ENCODE measurements at places on chromosomes 4 and X. TPM values are rescaled to one million over a fixed set of nuclear protein-coding genes. Genes with fewer than 3 reads are reported as not detected.
A peak's percentile ranks its signal among the peaks of the same experiment; 100 is the strongest.

The PPBP gene
- not detected for total RNA-seq

The MAGEA2 gene
- total RNA-seq, result not detected

The IRS4 gene
- 0.23 TPM for total RNA-seq

The ADH1A gene
- not detected for total RNA-seq

The S100G gene
- total RNA-seq, result not detected

The CTAG1A gene
- not detected for total RNA-seq

The NDNF gene
- 1.6 TPM for total RNA-seq

The PRR32 gene
- total RNA-seq, result not detected

The LARP7 gene
- 33.8 TPM for total RNA-seq

The UPF3B gene
- total RNA-seq, result 6.4 TPM

- no peak overlapping the region for H3K4me3 ChIP-seq
- no peak for DNase-seq
- peaks cover 5% of the 10 kb centered on the region for H3K4me1 ChIP-seq
- no peaks in the 10 kb centered on the region for H3K36me3 ChIP-seq
- H3K27ac ChIP-seq, result no peak overlapping the region
Measured at GRCh38 chr4:59904331-59904730, 1295.8 kb upstream of the ADGRL3 start.

DNA sequence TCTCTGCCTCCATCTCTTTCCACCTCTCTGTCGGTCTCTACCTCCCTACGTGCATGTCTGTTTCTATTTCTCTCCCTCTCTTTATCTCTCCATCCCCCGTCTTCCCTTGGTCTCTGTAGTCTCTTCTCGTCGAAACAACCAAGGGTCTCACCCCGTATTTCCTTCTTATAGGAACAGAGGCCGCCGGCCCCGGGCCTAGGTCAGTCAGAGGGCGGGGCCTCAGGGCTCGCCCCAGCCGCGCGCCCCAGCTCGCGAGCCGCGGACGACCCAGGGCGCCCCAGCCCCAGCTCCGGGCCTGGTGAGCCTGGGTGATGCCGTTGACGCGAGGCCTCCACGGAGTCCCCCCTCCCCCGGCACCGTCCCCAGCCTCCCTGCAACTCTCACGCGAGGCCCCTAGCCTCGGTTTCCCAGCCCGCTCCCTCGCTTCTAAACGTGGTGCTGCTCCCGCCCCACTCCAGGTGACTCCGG, 6.6 kb downstream of the TIMM17B start:
- H3K4me3 ChIP-seq, result peak overlapping the region; percentile 69
- H3K27ac ChIP-seq, result peak overlapping the region; percentile 81
- no peak for DNase-seq
- peaks cover 9% of the 10 kb centered on the region for H3K36me3 ChIP-seq
- peaks cover 5% of the 10 kb centered on the region for H3K4me1 ChIP-seq
- H3K27me3 ChIP-seq, result no peaks in the 10 kb centered on the region

GRCh38 chr4:39970671-39971640, 6.8 kb downstream of the PDS5A start:
- DNase-seq, result peak; percentile 31
- no peaks in the 10 kb centered on the region for H3K27me3 ChIP-seq
- peaks cover 29% of the 10 kb centered on the region for H3K4me1 ChIP-seq
- H3K27ac ChIP-seq, result no peak overlapping the region
- no peak overlapping the region for H3K4me3 ChIP-seq

DNA sequence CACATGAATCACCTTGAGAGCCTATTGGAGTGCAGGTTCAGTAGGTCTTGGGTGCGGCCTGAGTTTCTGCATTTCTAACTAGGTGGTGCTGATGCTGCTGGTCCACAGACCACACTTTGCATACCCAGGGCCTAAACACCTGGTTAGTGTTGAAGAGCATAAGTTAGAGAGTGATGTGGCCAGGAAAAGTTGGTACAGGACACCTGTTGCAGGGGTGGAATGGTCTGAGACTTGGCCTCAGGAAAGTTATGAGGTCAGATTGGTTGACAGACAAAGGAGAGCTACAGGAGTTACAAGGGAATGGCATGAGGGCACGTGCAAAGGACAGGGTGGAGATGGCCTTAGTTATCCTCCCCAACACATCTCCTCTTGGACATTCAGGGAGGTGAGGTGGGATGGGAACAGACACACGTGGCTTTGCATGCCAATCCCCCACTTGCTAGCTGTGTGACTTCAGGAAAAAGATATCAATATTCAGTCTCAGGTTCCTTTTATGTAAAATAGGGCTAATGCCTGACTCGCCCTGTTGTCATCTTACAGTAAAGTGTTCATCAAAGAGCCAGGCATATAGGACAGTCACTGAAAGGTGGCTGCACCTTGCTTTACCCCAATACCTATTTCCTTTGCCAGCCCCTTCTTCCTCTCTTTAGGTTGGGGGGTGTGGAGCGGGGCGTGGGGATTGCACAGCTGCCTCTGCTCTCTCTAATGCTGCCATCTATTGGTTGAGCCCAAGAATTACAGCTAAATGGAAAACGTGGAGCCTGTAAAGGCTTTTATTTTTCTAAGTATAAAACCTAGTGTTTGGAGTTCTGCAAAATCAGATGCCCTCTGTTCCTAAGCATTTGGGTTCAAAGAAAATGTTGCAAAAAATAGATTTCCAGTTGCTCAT, 47.5 kb downstream of the ATG4A start:
- no peak overlapping the region for H3K27ac ChIP-seq
- peaks cover 30% of the 10 kb centered on the region for H3K36me3 ChIP-seq
- H3K4me1 ChIP-seq, result no peaks in the 10 kb centered on the region

DNA sequence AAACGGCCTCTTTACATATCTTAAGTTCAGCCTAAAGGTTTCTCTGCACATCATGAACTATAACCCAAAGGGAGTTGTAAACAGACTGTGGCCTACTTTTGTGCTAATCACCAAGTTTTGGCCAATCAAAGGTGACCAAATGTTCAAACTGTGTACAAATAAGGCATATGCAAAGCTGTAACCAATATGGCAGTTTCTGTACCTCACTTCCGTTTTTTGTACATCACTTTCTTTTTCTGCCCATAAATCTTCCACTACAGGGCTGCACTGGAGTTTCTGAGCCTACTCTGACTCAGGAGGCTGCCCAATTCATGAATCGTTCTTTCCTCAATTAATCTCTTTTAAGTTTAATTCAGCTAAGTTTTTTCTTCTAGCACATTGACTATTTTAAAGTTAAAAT, 318.7 kb downstream of the SLC7A11 start:
- no peak overlapping the region for H3K27ac ChIP-seq
- H3K36me3 ChIP-seq, result no peaks in the 10 kb centered on the region
- no peaks in the 10 kb centered on the region for H3K4me1 ChIP-seq

DNA sequence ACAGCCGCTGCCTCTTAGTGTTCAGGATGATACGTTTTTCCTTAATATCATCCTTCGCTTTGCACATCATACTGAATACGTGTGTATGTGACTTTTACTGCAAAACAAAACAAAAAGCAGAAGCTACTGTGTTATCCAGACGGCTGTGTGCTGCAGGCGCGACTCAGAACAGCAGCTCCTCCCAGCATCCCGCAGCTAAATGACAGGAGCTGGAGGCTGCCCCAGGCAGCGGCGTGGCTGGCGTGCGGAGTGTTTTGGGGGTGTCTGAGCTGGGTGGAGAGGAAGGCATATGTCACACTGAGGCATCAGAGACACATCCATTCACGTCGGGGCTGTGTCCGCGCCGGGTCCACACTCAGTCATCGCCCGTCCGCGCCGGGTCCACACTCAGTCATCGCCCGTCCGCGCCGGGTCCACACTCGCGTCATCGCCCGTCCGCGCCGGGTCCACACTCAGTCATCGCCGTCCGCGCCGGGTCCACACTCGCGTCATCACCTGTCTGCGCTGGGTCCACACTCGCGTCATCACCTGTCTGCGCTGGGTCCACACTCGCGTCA, 16.6 kb downstream of the PCGF3 start:
- peaks cover 14% of the 10 kb centered on the region for H3K36me3 ChIP-seq
- H3K4me1 ChIP-seq, result peaks cover 40% of the 10 kb centered on the region
- no peaks in the 10 kb centered on the region for H3K27me3 ChIP-seq
- no peak for DNase-seq
- no peak overlapping the region for H3K27ac ChIP-seq

- H3K27me3 ChIP-seq, result no peaks in the 10 kb centered on the region
- no peak overlapping the region for H3K27ac ChIP-seq
- H3K4me3 ChIP-seq, result no peak overlapping the region
- H3K4me1 ChIP-seq, result no peaks in the 10 kb centered on the region
Measured at GRCh38 chrX:118062048-118062789, 54.4 kb downstream of the KLHL13 start.

DNA sequence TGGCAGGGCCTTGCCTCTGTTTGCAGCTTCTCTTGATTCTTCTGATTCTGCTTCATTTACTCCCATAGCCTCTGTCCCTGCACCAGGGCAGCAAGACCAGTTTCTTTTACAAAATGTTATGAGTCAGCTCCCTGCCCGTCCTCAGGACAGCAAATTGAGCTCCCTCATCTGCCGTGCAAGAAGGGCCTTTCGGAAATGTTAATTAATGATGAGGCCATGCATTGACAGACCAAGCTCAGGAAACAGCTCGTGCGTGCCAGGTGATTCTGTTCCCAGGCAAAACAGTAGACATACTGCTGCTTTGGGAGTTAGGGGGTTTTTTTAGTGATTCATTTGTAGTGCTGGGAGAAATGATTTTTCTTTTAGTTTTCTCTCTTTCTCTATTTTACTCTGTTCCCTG, 231.7 kb downstream of the FBXW7 start:
- H3K4me3 ChIP-seq, result no peak overlapping the region
- no peaks in the 10 kb centered on the region for H3K36me3 ChIP-seq
- no peaks in the 10 kb centered on the region for H3K4me1 ChIP-seq
- DNase-seq, result no peak

DNA sequence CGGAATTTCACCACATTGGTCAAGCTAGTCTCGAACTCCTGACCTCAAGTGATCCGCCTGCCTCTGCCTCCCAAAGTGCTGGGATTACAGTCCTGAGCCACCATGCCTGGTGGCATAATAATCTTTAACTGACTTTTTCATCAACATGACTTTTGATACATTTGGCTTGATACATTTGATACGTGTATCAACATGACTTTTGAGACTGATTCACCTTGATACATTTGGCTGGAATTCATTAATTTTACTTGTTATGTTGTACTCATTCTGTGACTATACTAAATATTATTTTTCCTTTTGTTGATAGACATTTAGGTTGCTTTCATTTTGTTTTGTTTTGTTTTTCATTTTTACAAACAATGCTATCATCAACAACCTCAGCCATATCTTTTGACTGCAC, 6.3 kb downstream of the TMEM154 start:
- peaks cover 13% of the 10 kb centered on the region for H3K4me1 ChIP-seq
- H3K27me3 ChIP-seq, result no peaks in the 10 kb centered on the region
- no peak for DNase-seq
- no peaks in the 10 kb centered on the region for H3K36me3 ChIP-seq
- peak overlapping the region; percentile 12 for H3K27ac ChIP-seq

- peaks cover 22% of the 10 kb centered on the region for H3K36me3 ChIP-seq
- H3K4me1 ChIP-seq, result peaks cover 43% of the 10 kb centered on the region
- H3K4me3 ChIP-seq, result peak overlapping the region; percentile 94
- no peaks in the 10 kb centered on the region for H3K27me3 ChIP-seq
- H3K27ac ChIP-seq, result peak overlapping the region; percentile 93
Measured at GRCh38 chr4:56468097-56468422, 643 bp downstream of the SRP72 start.

- H3K27me3 ChIP-seq, result no peaks in the 10 kb centered on the region
- DNase-seq, result no peak
- no peak overlapping the region for H3K4me3 ChIP-seq
- H3K27ac ChIP-seq, result no peak overlapping the region
Measured at GRCh38 chr4:85149676-85150075, 183.2 kb upstream of the WDFY3 start.

DNA sequence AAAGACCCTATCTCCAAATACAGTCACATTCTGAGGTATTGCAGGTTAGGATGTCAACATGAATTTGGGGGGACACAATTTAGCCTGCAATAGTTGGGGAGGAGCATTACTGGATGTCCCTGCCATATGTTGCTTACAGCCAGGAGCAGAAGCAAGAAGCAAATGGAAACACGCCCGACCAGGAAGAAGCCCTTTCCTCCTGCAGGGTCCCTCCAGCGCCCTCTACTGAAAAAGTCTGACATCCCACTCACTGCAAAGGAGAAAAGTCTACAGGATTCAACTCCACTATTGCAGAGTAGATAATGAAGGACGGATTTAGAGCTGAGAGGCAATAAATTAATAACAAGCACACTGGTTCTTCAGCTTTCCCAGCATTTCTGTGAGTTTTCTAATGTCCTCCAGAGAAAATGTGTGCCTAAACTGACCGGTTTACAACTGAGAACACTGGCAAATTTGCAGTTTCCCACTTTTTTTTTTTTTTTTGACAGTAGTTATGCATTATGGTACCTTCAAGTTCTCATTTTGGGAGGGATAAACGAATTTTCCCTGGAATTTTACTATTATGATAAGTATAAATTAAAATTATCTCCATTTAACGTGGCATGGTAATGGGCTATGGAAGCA, 31.7 kb downstream of the COQ2 start:
- no peaks in the 10 kb centered on the region for H3K36me3 ChIP-seq
- H3K4me1 ChIP-seq, result peaks cover 7% of the 10 kb centered on the region
- H3K27ac ChIP-seq, result no peak overlapping the region
- no peaks in the 10 kb centered on the region for H3K27me3 ChIP-seq
- no peak overlapping the region for H3K4me3 ChIP-seq
- DNase-seq, result no peak

GRCh38 chr4:149702414-149703293, 113.0 kb downstream of the IQCM start:
- no peaks in the 10 kb centered on the region for H3K27me3 ChIP-seq
- no peak overlapping the region for H3K27ac ChIP-seq
- H3K4me3 ChIP-seq, result no peak overlapping the region
- H3K36me3 ChIP-seq, result no peaks in the 10 kb centered on the region

- H3K36me3 ChIP-seq, result no peaks in the 10 kb centered on the region
- H3K4me1 ChIP-seq, result no peaks in the 10 kb centered on the region
- H3K27ac ChIP-seq, result no peak overlapping the region
- no peaks in the 10 kb centered on the region for H3K27me3 ChIP-seq
- H3K4me3 ChIP-seq, result no peak overlapping the region
Measured at GRCh38 chr4:160235771-160236170, 1132.9 kb downstream of the RAPGEF2 start.

DNA sequence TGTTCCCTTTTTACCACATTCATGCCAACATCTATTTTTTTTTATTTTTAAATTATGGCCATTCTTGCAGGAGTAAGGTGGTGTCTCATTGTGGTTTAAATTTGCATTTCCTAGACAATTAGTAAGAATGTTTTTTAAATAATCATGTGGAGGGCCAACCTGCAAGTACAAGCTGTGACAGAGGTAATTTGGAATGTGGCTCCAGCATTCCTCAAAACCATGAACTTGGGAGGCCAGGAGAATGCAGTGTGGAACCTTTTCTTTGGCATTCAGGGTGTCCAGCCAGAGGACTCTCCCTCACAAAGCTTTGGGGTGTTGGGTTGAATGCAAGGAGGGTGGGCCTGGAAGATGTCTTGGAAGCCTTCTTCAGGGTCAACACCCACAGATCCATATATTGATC, 7.3 kb upstream of the TMEM185A start:
- no peaks in the 10 kb centered on the region for H3K4me1 ChIP-seq
- DNase-seq, result no peak
- no peaks in the 10 kb centered on the region for H3K36me3 ChIP-seq
- H3K4me3 ChIP-seq, result no peak overlapping the region
- H3K27ac ChIP-seq, result no peak overlapping the region
- no peaks in the 10 kb centered on the region for H3K27me3 ChIP-seq

GRCh38 chr4:158588285-158588684, 66.6 kb downstream of the RXFP1 start:
- H3K4me1 ChIP-seq, result no peaks in the 10 kb centered on the region
- DNase-seq, result no peak
- H3K27ac ChIP-seq, result no peak overlapping the region
- H3K4me3 ChIP-seq, result no peak overlapping the region

- no peaks in the 10 kb centered on the region for H3K27me3 ChIP-seq
- H3K27ac ChIP-seq, result no peak overlapping the region
- no peaks in the 10 kb centered on the region for H3K4me1 ChIP-seq
- no peaks in the 10 kb centered on the region for H3K36me3 ChIP-seq
Measured at GRCh38 chr4:35982318-35982717, 262.0 kb downstream of the ARAP2 start.

All from suprapubic skin (tissue), 4 donors.